ENCODE measurements at places on chromosomes 1 and 21. TPM values are rescaled to one million over a fixed set of nuclear protein-coding genes. Genes with fewer than 3 reads are reported as not detected.

RAB25 gene
- total RNA-seq = not detected

DEPDC1 gene
- total RNA-seq = 2.1 TPM

CLDN17 gene
- not detected for total RNA-seq

TMOD4 gene
- total RNA-seq = not detected

PRAMEF18 gene
- not detected for total RNA-seq

CA6 gene
- total RNA-seq = not detected

ELF3 gene
- 0.58 TPM for total RNA-seq

MAP1LC3C gene
- not detected for total RNA-seq

CHODL gene
- 0.06 TPM for total RNA-seq

ANGPTL3 gene
- not detected for total RNA-seq

OR14K1 gene
- total RNA-seq = not detected

AJAP1 gene
- 1.5 TPM for total RNA-seq

CDC42BPA gene
- total RNA-seq = 83.6 TPM

PTGER3 gene
- total RNA-seq = 0.05 TPM

CRYAA gene
- total RNA-seq = not detected

MYOG gene
- total RNA-seq = not detected

ZMYND12 gene
- 0.63 TPM for total RNA-seq

UBE2U gene
- not detected for total RNA-seq

SPRR2A gene
- not detected for total RNA-seq

EDARADD gene
- total RNA-seq = not detected

KRTAP19-1 gene
- not detected for total RNA-seq

NPR1 gene
- 4.2 TPM for total RNA-seq

CLCA4 gene
- not detected for total RNA-seq

PKP1 gene
- total RNA-seq = 0.15 TPM

GPR25 gene
- total RNA-seq = not detected

SELP gene
- 27.7 TPM for total RNA-seq

TMEM69 gene
- total RNA-seq = 34.5 TPM

FOXO6 gene
- not detected for total RNA-seq

CEP104 gene
- 30.5 TPM for total RNA-seq

LCE1B gene
- total RNA-seq = not detected

DENND2D gene
- 3.4 TPM for total RNA-seq

WNT3A gene
- not detected for total RNA-seq

AK5 gene
- total RNA-seq = 3.6 TPM

PLA2G4A gene
- 2.0 TPM for total RNA-seq

SLC35F3 gene
- 0.87 TPM for total RNA-seq

SPOCD1 gene
- 70.0 TPM for total RNA-seq

HPDL gene
- total RNA-seq = 0.24 TPM

CGN gene
- total RNA-seq = 0.12 TPM

ERG gene
- total RNA-seq = 118 TPM

ZBTB48 gene
- total RNA-seq = 20.7 TPM

RPS6KC1 gene
- total RNA-seq = 14.0 TPM

LCE1F gene
- not detected for total RNA-seq

NECTIN4 gene
- total RNA-seq = not detected

NAV1 gene
- total RNA-seq = 145 TPM

BNIPL gene
- total RNA-seq = not detected

PTPN14 gene
- total RNA-seq = 77.6 TPM

OR2W3 gene
- not detected for total RNA-seq

MROH9 gene
- total RNA-seq = not detected

FNDC5 gene
- total RNA-seq = not detected

BECN2 gene
- total RNA-seq = not detected

SEMA6C gene
- total RNA-seq = 20.2 TPM

CD2 gene
- not detected for total RNA-seq

OLFML3 gene
- 8.6 TPM for total RNA-seq

S100A7 gene
- total RNA-seq = not detected

CAPZA1 gene
- 259 TPM for total RNA-seq

All from glomerular endothelial cell (primary cell).